ENCODE measurements at places on chromosomes 12 and 14. TPM values are rescaled to one million over a fixed set of nuclear protein-coding genes. Genes with fewer than 3 reads are reported as not detected.

Gene TROAP
- 8.0 TPM for total RNA-seq

GRCh38 chr12:42790761-42791151 lies 201.2 kb upstream of the PRICKLE1 start:
- DNase-seq = no peak

GRCh38 chr14:99790978-99791376 lies 2.2 kb upstream of the EML1 start:
- no peak for DNase-seq

GRCh38 chr12:25317553-25317952 lies 66.8 kb upstream of the KRAS start:
- DNase-seq = no peak

Gene AKAP5
- total RNA-seq = 2.8 TPM

GRCh38 chr12:61780435-61780834 lies 479.8 kb upstream of the USP15 start:
- DNase-seq = no peak

Gene CCDC177
- total RNA-seq = not detected

DNA sequence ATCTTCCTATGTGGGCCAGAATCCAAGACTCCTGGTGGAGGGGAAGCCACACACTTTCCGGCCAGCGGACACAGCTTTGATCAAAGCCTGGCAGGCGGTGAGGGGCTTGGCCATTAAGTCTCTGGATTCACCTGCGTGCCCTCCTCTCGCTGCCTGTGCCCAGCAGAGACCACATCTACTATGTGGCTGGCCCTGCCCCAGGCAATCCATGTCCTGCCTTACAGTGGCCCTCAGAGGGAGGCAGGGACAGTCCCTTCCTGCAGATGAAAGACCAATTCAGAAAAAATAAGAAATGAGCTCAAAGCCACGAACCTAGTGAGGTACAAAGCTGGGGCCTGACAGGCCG lies 82.7 kb upstream of the GPR68 start:
- DNase-seq = no peak

GRCh38 chr12:114918535-114919233 lies 234.7 kb upstream of the TBX3 start:
- no peak for DNase-seq

DNA sequence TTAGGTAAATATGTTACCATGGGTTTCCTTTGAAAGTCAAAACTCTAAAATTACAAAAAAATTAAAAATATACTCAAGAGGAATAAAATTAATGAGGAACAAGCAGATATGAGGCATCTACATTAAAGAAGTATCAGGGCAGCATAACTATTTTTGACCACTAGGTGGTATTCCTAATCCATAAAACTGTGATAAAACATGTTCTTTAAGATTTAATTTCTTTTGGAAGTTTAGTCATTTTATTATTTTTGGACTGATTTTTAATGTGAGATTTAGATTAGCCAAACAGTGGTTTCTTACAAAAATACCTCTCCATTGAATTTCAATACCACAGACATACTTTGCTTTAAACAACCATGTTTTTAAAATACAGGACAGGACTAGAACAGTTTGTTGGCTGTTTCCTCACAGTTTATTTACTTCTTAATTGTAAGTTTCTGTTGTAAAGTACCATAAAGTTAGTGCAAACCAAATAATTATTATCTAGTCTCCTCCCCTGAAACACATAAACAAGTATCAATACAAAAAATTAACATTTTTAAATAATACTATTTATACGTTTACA lies 49.8 kb downstream of the NTS start:
- no peak for DNase-seq

Gene MORN3
- not detected for total RNA-seq

DNA sequence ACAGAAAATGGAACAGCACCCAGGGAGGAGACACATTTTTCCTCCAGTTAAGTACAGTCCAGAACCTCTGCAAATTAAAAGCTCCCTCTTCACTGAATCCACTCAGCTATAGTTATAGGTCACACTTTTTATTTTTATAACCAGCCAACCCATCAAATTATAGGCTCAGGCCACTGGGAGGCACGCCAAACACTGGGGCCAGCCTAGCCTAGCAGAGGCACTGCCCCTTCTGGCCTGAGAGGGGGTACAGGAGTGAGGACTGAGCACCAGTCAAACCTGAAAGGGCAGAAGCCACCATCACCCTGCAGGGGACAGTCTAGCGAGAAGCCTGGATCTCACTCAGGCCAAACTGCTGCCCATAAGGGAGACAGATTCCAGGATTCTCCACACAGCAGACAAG lies 19.3 kb downstream of the FMNL3 start:
- DNase-seq = no peak

DNA sequence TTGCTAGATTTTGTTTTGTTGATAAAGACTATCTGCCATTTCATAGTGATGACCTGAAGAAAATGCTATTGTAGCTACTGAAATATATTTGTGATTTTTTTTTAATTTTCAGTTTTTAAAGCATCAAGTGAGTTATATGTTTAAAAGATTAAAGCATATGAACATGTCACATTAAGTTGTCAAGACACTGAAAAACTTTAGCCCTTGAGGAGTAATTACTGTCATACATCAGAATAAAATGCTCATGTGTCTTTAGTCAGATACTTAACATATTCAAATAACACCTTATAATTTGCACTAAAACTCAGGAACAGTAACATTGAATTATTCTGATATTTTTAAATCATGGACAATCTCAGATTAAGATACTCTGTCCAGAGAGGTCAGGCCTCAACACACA lies 108.1 kb upstream of the ATXN7L3B start:
- DNase-seq = no peak

DNA sequence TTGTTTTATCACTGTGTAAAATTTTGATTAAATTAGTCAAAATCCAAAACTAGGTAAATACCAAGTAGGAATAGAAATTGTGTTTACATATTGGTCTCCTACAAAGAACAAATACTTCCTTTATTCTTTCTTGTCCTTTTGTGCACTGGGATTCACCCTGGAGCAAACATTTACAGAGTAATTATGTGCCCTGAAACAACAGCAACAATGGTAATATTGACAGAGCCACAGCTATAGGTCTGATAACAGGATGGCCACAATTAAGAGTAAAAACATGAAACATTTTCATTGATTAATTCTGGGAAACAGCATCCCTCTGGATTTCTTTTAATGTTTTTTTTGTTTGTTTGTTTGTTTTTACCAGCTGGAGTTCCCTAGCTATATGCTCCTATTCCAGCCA lies 61.2 kb downstream of the SLC38A6 start:
- no peak for DNase-seq

DNA sequence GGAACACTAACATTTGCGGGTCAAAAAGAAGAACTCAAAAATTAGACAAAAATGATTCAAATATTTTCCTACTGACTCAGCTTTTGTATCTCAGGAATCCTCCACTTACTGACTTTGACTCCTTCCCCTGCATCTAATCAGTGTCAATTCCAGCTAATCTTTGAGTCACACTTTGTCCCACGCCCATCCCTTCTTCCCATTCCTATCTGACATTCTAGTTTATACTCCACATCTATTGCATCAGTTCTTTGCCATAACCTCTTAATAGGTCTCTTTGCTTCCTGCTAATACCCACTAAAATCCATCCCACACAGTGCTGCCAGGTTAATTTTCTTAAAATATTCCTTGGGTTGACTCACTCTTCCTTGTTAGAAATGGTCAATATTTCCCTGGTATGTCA lies 19.1 kb downstream of the BBS10 start:
- no peak for DNase-seq

- no peak for DNase-seq
Observed at GRCh38 chr12:131675126-131676080, 35.5 kb upstream of the SFSWAP start.

- no peak for DNase-seq
Observed at GRCh38 chr12:116539905-116540482, 19.2 kb upstream of the MAP1LC3B2 start.

Gene PLEK2
- total RNA-seq = 30.5 TPM

Gene PTHLH
- total RNA-seq = not detected

DNA sequence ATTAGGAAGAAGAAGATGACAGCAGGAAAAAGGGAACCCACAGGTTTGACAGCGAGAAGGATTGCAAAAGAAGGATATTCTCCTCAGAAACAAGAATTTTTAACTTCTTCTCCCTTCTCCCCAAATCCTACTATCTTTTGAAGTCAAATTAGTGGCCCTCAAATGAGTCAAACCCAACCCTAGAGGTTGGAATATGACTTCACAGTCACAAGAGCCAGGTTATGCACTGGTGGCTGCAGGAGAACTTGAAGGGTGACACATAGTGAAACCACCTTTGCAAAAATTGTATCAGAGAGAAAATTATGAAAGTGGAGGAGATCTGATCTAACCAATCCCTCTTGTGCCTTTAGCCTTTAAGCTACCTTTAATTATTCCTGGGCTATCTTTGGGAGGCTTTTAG lies 386.2 kb upstream of the CCDC196 start:
- DNase-seq = no peak
